ENCODE measurements at places on chromosomes 3 and 15.

GRCh38 chr15:70647396-70647795 is 116.0 kb downstream of the UACA start:
- no peaks in the 10 kb centered on the region for H3K27me3 ChIP-seq
- H3K4me3 ChIP-seq = no peak overlapping the region
- no peaks in the 10 kb centered on the region for H3K36me3 ChIP-seq
- no peak overlapping the region for H3K27ac ChIP-seq
- DNase-seq = no peak

GRCh38 chr3:69737392-69737791 is 1.9 kb upstream of the MITF start:
- no peaks in the 10 kb centered on the region for H3K36me3 ChIP-seq
- DNase-seq = no peak
- H3K27ac ChIP-seq = no peak overlapping the region
- no peak overlapping the region for H3K4me3 ChIP-seq
- peaks cover 4% of the 10 kb centered on the region for H3K27me3 ChIP-seq

DNA sequence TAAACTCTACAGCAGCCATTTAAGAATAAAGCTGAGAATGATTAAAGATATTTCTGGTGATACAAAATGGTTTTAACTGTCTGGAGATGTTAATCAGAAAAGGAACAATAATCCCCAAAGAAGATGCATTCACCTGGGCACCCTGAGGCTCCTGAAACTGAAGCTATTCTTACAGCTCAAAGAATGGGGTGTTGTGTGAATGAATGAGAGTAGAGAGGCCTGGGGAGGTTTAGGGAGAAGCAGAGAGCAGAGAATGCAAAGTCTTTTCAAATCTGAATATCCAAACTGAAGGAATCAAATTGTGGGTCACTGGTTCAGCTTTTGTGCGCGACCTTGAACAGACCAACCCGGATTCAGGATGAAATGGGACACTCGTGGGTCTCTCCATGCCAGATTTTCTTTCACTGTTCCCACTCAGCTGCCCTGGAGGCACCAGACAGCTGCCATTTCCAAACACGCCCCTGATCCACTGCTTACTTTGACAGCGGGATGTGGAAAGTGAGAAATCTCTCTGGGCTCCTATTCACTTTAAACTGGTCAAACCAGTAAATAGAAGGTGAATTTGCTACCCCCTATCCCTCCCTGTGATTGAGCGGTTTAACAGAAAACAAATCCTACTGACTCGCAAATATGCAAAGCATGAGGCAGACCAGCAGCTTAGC is 485.5 kb upstream of the THBS1 start:
- H3K27ac ChIP-seq = no peak overlapping the region
- H3K4me1 ChIP-seq = no peaks in the 10 kb centered on the region
- H3K27me3 ChIP-seq = no peaks in the 10 kb centered on the region
- no peak for DNase-seq
- no peaks in the 10 kb centered on the region for H3K36me3 ChIP-seq

DNA sequence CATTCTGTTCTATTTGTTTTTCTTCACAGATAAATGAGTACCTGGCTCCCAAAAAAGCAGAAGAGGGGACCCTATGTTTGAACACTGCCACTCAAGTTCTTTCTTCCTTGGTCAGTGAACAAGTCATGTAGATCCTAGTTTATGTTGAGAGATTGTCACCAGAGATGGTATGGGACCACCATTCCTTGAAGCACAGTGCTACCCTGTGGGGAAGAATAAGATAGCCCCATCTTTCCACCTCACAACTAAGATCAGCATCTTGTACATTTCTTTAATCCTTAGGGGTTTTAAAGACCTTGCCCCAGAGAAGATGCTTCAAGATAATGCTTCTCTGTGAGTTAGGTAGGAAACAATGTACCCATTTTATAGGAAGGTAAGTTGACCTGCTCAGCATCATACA is 233.5 kb upstream of the WNT5A start:
- DNase-seq = no peak
- no peak overlapping the region for H3K27ac ChIP-seq
- H3K4me3 ChIP-seq = no peak overlapping the region

DNA sequence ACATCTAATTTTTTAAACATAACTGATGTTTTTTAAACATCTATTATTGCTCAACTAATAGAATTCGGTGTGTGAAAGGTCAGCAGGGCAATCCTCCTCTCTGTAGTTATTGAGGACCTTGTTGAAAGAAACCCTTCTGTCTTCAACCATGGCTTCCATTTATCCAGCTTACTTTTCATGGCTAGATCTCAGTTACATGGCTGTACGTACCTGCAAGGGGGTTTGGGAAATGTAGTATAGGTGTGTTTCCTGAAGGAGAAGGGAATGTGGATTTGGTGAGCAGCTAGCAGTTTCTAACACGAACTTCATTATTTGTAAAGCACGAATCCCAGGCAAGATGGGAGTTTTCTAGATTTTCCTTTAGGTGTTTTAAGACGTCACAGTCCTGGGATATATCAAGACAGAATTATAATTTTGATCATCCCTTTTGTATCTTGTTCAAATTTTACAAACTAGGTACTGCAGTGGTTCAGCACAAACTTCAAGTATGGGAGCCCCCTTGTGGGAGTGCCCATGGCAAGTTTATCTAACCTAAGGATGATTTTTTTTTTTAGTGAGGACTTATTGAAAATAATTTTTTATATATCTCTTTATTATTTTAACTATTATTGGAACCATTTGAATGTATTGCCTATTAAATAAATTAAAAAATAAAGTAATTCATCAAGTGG is 41.6 kb downstream of the FBXL2 start:
- no peak overlapping the region for H3K27ac ChIP-seq
- no peaks in the 10 kb centered on the region for H3K36me3 ChIP-seq
- peaks cover 2% of the 10 kb centered on the region for H3K27me3 ChIP-seq
- DNase-seq = no peak
- no peak overlapping the region for H3K4me3 ChIP-seq
- H3K4me1 ChIP-seq = no peaks in the 10 kb centered on the region

DNA sequence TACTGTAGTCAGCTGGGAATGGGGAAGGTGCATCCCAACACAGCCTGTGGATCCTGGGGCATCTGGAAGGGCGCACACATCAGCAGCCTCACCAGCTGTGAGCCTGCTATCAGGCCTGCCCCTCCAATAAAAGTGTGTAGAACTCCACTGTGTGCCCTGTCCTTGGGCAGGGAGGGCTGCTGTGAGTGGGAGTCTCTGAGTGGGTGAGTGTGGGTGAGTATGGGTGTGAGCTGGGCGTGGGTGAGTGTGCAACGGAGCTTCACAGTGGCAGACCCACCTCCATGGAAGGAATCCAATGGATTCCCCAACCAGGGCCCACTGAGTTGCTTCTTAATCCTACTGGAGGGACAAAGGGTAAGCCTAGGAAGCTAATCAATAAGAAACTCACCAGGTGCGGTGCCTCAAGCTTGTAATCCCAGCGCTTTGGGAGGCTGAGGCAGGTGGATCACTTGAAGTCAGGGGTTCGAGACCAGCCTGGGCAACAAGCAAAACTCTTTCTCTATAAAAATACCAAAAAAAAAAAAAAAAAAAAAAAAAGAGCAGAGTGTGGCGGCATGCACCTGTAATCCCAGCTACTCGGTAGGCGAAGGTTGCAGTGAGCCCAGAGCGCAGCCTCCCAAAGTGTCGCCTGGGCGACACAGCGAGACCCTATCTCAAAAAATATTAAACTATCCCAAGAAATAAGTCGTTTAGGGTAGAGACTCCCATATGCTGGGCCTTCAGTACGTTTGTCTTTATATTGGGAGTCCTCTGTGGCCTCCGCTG is 555 bp upstream of the RCCD1 start:
- H3K36me3 ChIP-seq = peaks cover 24% of the 10 kb centered on the region
- H3K4me1 ChIP-seq = peaks cover 23% of the 10 kb centered on the region
- peak overlapping the region; percentile 91 for H3K27ac ChIP-seq
- DNase-seq = no peak
- H3K4me3 ChIP-seq = peak overlapping the region; percentile 68

- H3K4me3 ChIP-seq = peak overlapping the region; percentile 45
- H3K4me1 ChIP-seq = peaks cover 3% of the 10 kb centered on the region
- H3K36me3 ChIP-seq = no peaks in the 10 kb centered on the region
- no peak overlapping the region for H3K27ac ChIP-seq
- no peak for DNase-seq
Observed at GRCh38 chr15:64774629-64775493, 528 bp downstream of the RBPMS2 start.

DNA sequence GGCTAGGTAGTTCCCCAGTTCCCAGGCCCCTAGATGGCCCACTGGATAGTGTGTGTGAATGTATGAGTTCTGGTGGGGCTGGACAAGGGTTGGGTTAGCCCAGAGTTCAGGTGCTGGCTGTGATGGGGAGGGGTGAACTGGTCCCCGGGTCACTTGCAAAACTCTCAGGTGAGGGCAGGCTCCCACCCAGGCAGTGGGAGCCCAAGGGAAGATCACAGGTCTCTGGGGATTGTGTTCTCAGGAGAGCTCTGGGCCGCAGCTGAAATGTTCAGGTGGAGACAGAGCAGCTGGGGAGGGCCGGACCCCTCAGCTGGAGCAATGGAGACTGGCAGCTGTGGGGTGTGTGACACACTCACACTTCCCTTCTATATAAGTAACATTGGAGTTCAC is 12.8 kb upstream of the FAM98B start:
- no peak for DNase-seq
- peaks cover 2% of the 10 kb centered on the region for H3K4me1 ChIP-seq
- no peak overlapping the region for H3K27ac ChIP-seq
- no peaks in the 10 kb centered on the region for H3K27me3 ChIP-seq

- no peaks in the 10 kb centered on the region for H3K4me1 ChIP-seq
- no peaks in the 10 kb centered on the region for H3K27me3 ChIP-seq
- no peak for DNase-seq
- no peak overlapping the region for H3K4me3 ChIP-seq
- H3K36me3 ChIP-seq = no peaks in the 10 kb centered on the region
Observed at GRCh38 chr3:20326541-20326940, 140.5 kb upstream of the SGO1 start.

DNA sequence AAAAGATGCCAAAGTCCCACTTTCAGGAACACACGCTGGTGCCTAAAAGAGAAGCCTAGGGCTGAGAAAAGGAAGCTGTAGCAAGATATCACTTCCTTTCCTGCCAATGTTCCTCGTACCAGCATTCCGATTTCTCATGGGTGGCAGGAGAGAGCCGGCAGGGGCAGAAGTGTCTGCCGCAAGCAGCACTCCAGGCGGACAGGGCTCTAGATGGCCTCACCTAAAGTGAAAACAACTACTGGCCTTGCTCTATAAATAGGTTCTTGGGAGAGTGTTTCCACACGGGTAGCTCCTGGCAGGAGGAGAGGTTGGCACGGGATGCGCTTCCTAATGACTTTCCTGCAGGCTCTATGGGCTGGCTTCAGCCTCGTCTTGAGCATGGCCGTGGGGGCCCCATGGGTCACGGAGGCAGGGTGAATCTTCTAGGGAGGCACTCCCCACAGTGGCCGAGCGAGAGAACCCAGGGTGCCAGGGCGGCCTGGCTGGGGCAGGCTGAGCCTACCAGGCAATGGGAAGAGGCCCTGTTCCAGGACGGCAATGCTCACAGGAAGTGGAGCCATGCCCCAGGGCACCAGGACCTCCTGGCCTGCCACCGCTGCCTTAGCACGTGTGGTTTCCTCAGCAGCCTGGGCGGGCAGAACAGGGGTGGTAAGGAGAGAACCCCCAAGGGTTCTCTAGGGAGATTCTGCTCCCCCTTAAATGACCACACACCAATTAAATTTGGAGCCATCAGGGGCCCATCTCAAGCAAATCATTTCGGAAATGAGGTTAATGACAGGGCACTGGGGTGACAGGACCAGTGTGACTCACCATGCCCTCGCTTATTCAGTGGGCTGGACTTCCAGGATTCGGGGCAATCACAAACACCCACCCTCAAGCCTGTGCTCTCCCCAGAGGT is 14.6 kb upstream of the DUSP7 start:
- no peak overlapping the region for H3K27ac ChIP-seq
- no peak overlapping the region for H3K4me3 ChIP-seq
- H3K36me3 ChIP-seq = no peaks in the 10 kb centered on the region
- H3K4me1 ChIP-seq = no peaks in the 10 kb centered on the region

DNA sequence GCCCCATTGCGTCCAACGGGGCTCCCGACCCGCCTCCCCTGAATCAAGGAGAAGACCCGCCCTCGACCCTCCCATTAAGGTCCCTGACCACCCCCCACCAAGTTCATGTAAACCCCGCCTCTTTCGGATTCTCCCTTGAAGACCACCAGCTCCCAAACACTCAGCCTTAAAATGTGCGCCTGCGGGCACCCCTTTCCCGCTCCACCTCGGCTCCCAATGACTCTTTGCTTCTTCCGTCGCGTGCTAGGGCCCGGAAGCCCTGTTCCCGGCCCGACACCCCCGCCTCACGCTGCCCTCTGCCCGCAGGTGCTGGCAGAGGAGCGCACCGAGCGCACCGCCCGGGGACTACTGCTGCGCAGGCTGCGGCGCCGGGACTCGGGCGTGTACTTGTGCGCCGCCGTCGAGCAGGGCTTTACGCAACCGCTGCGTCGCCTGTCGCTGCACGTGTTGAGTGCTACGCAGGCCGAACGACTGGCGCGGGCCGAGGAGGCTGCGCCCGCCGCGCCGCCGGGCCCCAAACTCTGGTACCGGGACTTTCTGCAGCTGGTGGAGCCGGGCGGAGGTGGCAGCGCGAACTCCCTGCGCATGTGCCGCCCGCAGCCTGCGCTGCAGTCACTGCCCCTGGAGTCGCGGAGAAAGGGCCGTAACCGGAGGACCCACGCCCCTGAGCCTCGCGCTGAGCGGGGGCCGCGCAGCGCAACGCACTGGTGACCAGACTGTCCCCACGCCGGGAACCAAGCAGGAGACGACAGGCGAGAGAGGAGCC is 2.7 kb upstream of the LSMEM2 start:
- H3K4me1 ChIP-seq = peaks cover 31% of the 10 kb centered on the region
- no peaks in the 10 kb centered on the region for H3K36me3 ChIP-seq
- no peak overlapping the region for H3K27ac ChIP-seq
- H3K4me3 ChIP-seq = no peak overlapping the region

DNA sequence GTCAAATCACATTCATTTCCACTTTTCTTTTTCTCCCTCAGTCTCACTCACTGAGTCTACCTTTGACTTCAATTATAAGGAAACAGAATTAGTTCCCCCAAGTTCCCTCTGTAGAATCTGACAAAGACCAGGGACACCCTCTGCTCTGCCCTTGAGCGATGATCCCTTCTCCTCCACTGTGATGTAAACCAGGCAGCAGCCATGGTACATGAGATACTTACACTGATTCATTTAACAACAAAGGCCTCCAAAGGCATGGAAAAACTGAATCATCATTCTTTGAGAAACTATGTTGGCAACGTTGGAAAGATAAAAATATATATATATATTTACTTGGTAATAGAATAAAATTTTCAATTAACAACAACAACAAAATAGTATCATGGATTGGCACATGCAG is 84.1 kb downstream of the P3H2 start:
- no peaks in the 10 kb centered on the region for H3K36me3 ChIP-seq
- no peaks in the 10 kb centered on the region for H3K4me1 ChIP-seq
- H3K27ac ChIP-seq = no peak overlapping the region
- DNase-seq = no peak

- H3K4me1 ChIP-seq = no peaks in the 10 kb centered on the region
- no peaks in the 10 kb centered on the region for H3K27me3 ChIP-seq
- no peak for DNase-seq
Observed at GRCh38 chr15:61138156-61138555, 90.9 kb downstream of the RORA start.

All from effector memory CD4-positive, alpha-beta T cell (primary cell).